ENCODE measurements at places on chromosomes 7 and 10.
A peak's percentile ranks its signal among the peaks of the same experiment; 100 is the strongest.

DNA sequence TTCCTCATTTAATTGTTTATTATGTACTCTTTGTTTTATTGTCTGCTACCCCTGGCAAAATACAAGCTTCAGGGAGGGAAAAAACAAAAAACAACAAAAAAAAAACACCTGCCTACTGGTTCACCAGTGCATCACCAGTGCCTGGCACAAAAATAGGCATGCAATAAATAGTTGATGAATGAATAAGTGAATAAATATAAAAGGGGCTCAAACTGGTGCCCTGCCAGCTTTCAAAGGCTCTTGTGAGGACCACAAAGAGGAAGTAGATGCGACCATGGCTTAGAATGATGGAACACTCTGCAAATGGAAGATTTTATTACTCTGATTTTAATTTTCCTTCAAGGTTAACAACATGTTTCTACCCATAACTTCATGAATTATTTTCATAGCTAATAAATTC, 213.0 kb upstream of the INHBA start:
- DNase-seq: no peak

GRCh38 chr7:78528964-78529363, 730.4 kb downstream of the PHTF2 start:
- no peak for DNase-seq

GRCh38 chr7:92557808-92558362, 29.3 kb downstream of the RBM48 start:
- no peak for DNase-seq

- DNase-seq: no peak
These were observed 135.1 kb downstream of the TAX1BP1 start for GRCh38 chr7:27875061-27875460.

- DNase-seq: no peak
These were observed 6.9 kb downstream of the COX19 start for GRCh38 chr7:968205-969105.

- no peak for DNase-seq
These were observed 3.4 kb downstream of the IFRD1 start for GRCh38 chr7:112453505-112454171.

DNA sequence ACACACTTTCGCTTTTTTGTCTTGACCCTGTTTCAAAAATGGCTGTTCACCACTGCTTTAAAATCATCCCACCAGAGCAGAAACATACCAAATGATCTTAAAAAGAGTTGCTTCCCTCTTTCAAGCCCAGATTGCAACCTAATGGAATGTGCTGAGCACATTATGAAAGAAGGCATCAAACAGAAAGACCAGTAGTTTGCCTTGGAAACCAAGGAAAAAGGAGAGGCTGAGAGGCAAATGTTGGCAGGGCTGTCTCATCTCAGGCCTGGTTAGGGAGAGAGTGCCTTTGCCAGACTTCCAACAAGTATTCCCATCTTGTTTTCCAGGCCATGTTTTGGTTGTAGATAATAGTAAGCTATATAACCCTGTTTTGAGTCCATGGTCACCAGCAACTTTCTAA, 64.3 kb downstream of the ABCB4 start:
- DNase-seq: no peak

DNA sequence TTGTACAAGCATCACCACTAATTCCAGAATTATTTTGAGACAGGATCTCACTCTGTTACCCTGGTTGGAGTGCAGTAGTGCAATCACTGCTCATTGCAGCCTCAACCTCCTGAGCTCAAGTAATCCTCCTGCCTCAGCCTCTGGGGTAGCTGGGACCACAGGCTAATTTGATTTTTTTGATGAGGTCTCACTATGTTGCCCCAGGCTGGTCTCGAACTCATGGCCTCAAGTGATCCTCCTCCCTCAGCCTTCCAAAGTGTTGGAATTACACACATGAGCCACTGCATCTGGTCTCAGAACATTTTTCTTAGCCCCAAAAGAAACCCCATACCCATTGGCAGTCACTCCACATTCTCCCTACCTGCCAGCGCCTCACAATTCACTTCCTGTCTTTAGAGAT, 3.5 kb upstream of the WBP1L start:
- no peak for DNase-seq

- DNase-seq: no peak
These were observed 160.4 kb upstream of the LAMB4 start for GRCh38 chr7:108290459-108291151.

- DNase-seq: no peak
These were observed 436.1 kb upstream of the FOXK1 start for GRCh38 chr7:4245866-4246470.

DNA sequence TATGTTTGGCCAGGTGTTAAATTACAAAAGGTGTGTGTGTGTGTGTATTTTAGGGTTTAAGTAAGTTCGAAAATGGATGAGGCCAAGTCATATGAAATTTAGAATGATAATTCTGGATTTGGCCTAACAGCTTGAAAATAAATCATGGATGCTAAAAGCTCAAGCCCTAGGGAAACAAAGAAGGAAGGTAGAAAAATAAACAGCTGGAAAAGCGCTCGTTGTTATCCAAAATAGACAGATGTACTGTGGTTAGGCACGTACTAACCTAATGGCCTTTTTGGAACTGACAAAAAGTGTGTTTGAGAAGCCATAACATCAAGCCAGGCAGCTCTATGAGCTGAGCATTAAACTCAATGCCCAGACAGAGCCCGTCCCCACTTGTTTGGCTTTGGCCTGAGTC, 17.5 kb upstream of the PALS2 start:
- DNase-seq: no peak

- DNase-seq: no peak
These were observed 1.3 kb downstream of the FBXL15 start for GRCh38 chr10:102421757-102422512.

DNA sequence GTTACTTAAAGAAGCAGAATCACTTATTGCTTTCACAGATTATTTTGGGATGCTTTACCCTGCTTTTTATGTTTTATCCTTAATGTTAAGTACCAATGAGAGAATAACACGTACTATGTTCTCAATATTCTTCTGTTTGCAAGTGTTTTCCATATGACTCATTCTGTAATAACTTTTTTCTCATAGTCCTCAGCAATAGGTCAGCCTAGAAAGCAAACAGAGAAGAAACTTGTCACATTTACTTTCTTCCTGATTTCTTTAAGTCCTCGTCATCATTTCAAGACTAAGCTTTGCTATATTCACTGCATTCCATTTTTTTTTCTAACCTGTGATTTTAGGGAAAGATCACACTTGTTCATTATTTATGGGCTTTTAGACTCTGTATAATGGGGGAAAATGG, 6.8 kb upstream of the AGR2 start:
- DNase-seq: peak; percentile 45

DNA sequence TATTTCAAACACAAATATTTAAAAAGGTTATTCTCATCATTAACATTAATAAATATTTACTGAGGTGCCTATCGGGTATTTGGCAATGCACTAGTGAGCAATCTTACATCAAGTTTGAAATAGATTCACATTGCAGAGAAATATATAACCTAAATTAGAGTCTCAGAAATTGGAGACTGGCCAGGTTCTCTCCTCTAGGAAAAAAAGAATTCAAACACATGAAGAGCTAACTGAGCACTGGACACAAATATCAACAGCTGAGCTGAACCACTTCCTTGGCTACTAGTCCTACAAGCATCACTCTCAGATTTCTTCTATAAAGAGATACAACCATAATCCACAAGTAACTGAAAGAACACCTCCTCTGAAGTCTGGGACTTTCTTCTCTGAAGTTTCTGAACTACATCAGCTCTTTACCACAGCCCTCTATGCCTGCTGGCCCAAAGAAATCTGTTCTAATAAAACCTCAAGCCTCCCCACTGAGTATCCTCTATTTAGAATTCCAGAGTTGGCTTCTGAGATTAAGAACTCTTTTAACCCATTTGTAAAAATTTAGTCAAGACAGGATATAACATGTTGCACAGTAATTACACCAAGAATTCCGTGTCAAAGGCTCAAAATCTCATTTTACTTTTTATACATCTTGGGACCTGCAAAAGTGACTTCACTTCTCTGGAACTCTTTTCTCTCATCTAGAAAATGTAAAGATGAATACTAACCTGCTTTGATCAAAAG, 45.2 kb downstream of the MTERF1 start:
- DNase-seq: no peak

DNA sequence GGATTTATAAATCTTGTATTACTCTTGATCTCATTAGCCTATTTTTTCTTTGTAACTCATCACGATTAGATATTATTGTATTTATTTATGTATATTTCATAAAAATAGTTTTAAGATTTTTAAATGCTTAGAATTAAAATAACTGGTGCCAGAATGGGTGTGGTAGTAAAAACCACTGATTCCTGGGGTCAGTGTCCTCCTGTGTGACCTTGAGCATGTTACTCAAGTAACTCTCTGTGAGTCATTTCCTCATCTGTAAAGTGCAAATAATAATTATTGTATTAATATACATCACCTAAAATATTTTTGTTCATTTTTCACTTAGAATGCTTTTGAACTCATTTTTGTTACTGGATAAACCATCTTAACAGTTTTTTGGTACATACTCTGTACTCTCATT, 91.3 kb upstream of the TMEM229A start:
- DNase-seq: no peak

- DNase-seq: no peak
These were observed 1.6 kb upstream of the ARHGAP12 start for GRCh38 chr10:31930023-31930751.

DNA sequence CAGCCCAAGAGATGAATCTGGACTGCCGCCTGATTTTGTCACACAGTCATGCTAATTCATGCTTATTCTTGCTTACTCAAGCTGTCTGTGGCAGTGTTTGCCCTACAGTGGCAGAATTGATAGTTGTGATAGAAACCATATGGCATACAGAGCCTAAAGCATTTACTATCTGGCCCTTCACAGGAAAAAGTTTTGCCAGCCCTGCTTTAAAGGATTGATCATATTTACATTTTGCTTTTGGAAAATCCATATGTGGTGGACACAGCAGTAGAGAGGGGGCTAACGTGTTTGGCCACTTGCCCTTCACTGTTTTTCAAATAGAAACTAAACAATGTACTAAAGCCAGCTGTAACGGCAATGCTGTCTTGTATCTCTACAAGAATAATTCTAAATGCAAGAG, 974.0 kb upstream of the GHITM start:
- DNase-seq: no peak

DNA sequence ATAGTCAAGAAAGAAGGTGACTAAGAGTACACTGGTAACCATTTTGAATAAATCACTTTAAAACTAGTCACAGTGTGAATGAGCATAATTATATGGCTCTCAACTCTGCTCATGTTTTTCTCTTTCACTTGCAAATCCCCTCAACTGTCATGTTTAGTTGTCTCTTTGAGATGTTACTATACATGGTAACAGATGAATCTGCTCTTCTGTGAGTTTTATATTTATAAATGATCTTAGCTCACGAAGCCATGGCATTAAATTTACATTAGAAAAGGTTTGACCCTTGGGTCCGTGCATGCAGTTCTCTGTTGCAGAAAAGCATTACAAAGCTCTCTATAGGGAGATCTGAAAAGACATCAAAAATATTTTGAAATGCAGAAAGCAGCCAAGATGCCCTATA, 33.0 kb upstream of the LRRTM3 start:
- no peak for DNase-seq

- no peak for DNase-seq
These were observed 134.6 kb upstream of the MGMT start for GRCh38 chr10:129332476-129332875.

GRCh38 chr10:133275684-133276092, 980 bp downstream of the ADAM8 start:
- no peak for DNase-seq

- no peak for DNase-seq
These were observed 12.0 kb downstream of the PNLIPRP2 start for GRCh38 chr10:116632596-116633215.

DNA sequence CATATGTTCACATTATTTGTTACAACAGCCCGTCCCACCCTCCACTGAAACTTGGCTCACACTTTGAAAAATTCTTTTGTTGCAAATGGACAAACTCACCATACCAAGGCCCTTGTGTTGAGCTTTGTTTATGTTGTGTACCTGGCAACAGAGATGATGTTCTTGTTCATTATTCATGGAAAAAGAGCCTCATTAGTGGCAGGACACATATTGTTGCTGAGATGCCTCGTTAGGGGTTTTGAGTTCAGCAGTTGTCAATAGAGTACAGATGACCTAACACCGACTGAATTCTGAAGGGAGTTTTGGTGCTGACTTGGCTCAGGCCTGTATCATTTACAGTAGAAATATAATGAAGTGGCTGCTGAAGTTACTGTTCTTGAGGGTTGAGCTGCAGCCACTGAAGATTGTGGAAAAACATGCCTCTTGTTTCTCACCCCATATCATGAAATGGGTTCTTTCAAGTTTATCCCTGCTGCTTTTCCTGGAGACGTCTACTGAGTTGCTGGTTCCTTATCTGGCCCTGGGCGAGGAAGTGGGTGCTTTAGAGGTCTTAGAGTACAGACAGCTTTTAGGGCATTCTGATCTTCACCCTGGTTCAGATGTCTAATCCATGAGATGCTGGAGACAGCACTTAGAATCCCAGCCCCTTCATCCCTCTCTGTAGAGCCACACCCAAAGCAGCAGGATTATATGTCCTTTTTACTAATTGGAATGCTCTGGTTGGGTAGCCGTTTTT, 149.7 kb downstream of the WNT2 start:
- no peak for DNase-seq

GRCh38 chr10:111107023-111107422, 30.2 kb downstream of the ADRA2A start:
- DNase-seq: no peak

DNA sequence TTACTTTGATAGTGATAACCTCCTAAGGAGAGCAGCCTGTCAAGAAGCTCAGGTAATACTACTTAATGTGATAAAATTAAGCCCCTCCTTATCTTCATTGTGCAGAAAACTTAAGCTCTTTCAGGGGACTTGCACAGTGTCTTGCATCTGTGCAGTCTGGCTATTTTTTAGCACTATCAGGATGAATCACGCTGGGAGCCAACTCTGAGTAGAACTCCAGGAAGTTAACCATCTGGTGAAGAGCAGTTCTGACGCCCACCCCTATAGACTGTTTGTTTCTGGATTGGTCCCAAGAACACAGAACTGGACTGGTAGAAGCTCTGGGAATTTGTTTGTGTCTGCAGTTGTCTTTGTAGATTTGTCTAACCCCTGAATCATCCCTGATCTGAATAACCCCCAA, 41.9 kb downstream of the AGK start:
- DNase-seq: peak; percentile 20

GRCh38 chr10:102776779-102777456, 33.2 kb downstream of the WBP1L start:
- DNase-seq: peak; percentile 67

- no peak for DNase-seq
These were observed 69.4 kb downstream of the C1GALT1 start for GRCh38 chr7:7251742-7252141.

GRCh38 chr7:997404-998395, 14.7 kb downstream of the CYP2W1 start:
- no peak for DNase-seq

DNA sequence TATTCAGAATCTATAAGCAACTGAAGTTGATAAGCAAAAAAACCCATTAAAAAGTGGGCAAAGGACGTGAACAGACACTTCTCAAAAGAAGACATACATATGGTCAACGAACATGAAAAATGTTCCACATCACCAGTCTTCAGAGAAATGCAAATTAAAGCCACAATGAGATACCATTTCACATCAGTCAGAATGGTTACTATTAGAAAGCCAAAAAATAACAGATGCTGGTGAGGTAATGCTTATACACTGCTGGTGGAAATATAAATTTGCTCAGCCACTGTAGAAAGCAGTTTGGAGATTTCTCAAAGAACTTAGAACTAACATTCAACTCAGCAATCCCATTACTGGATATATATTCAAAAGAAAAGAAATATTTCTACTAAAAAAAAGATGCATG, 332.8 kb upstream of the PLXDC2 start:
- DNase-seq: no peak

Data from brain pericyte (primary cell).